ENCODE measurements at places on chromosomes 1 and 21. TPM values are rescaled to one million over a fixed set of nuclear protein-coding genes. Genes with fewer than 3 reads are reported as not detected.

OR2G6 gene
- total RNA-seq = not detected

TRIM63 gene
- not detected for total RNA-seq

TBX15 gene
- total RNA-seq = not detected

PTGS2 gene
- total RNA-seq = 0.32 TPM

AMY2B gene
- 7.1 TPM for total RNA-seq

RRP1B gene
- total RNA-seq = 45.6 TPM

BACE2 gene
- 1.9 TPM for total RNA-seq

ELAVL4 gene
- total RNA-seq = not detected
